ENCODE measurements at places on chromosomes 7 and 10.

GRCh38 chr7:157688533-157689268 is 351.9 kb downstream of the DNAJB6 start:
- DNase-seq = no peak

DNA sequence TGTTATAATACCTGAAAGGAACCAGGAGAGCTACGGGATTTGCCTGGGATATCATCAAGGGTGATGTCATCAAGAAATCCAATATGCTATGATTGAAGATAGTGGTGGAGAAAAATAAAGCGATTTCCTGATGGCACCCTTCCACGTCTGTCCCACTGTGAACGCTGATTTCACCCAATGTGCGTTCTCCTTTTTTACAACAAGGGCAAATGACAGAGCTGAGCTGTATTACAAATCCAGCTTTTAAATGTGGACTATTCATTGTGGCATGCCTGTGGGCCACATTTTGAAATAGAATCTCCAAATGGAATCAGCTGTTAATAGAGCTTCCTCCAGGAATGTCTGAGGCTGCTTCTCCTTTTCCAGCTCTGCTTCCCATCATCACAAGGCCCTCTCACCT is 23.3 kb downstream of the SLC13A4 start:
- DNase-seq = no peak

DNA sequence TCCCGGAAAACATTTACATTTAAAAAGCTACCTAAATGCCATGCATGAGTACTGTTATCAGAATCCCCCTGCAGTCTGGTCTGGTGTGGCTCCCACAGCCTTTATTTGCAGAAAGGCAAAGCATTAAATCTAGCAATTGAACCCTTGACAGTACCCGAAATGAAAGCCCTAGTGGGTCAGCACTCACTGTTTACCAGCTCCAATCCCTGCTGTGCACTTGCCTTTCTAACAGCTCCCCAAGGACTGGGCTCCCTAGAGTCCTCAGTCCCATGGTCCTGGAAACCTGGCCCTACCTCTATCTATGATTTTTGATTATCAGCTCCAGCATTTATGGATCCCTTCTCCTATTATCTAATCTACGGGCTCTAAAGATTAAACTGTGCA is 1.9 kb upstream of the MACC1 start:
- DNase-seq = no peak

GRCh38 chr7:18354108-18355085 is 141.2 kb upstream of the HDAC9 start:
- no peak for DNase-seq

DNA sequence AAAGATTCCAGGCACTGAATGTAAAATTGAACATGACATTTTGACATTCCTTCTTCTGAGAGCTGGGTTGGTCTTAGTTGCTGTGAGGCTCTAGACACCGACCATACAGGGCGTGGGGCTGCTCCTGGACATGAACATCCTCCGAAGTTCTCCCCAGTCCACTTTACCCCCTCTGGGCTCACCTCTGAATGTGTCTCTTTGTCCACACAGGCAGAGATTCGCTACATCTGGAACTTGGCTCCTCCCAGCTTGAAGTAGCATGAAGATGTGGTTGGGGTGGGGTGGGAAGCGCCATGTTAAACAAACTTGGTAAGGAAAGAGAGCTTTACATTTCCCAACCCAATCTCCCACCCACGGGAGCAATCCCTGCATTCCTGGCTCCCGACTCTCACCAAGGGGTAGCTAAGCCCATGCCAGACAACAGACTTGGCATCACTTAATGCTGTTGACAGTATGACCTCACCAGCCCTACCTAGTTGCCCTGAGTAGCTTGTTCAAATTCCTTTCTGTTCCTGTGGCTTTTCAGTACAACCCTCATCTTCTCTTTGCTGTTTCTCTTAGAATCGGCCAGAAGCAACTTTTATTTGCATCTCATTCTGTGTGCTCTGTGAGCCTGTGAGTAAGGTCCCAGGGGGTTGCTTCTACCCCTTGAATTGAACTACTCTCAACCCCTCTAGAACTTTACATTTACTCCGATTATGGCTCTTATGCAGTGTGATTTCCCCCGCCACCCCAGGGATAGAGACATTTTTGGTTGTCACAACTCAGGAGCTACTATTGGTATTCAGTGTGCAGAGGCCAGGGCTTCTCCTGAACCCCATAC is 211.4 kb downstream of the SEC23IP start:
- DNase-seq = no peak

- DNase-seq = no peak
Measured at GRCh38 chr7:24133691-24134090, 150.3 kb upstream of the NPY start.

GRCh38 chr7:30493228-30493627 is 11.4 kb downstream of the GGCT start:
- DNase-seq = no peak
